Neural progenitor cell (in vitro differentiated cells): ENCODE measurements at places on chromosomes 5 and 9.

- DNase-seq, result no peak
Measured at GRCh38 chr5:132905938-132906337, 32.5 kb downstream of the LEAP2 start.

DNA sequence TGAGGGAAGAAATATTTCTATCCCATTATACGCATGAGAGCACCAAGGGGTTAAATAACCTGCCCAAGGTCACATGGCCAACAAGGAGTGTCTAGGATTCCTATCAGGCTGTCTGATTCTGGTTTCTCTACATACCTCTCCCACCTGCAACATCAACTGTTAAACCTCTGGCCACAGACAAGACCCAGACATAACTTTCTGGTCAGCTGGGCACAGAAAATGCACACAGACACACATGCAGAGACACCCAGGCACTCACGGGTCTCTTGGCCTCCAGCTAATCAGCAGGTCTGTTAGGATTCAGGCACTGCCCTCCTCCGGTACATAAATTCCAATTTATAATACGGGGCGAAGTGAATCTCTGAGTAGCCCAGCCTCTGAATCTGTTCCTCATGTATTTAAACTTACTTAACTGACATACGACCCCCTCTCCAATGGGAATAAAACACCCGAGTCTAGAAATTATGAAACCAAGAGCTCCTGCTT, 1.5 kb downstream of the SEPTIN8 start:
- peak; percentile 26 for DNase-seq

- DNase-seq, result no peak
Measured at GRCh38 chr5:7779019-7780005, 71.6 kb downstream of the CFAP90 start.

DNA sequence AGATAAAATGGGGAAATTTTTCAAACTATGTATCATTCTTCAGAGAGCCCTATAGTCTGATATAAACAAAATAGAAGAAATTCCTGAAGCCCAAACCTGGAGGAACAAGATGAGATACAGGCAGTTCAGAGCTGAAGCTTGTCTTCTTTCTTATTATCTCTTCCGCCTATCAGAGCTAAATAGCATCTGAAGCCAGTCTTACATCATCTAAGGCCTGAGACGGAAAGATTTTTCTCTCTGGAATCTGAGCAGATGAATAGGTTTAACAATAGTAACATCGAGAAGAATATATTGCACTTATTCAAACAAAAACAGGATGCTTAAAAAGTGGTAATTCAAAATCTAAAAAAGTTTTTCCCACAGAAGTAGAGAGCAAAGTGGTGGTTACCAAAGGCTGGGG, 59.8 kb downstream of the LPAR1 start:
- no peak for DNase-seq

GRCh38 chr5:93307557-93307956, 273.5 kb downstream of the NR2F1-AS1 start:
- no peak for DNase-seq

- DNase-seq, result no peak
Measured at GRCh38 chr9:14331120-14331519, 17.2 kb upstream of the NFIB start.

- no peak for DNase-seq
Measured at GRCh38 chr5:112640546-112640945, 97.1 kb upstream of the APC start.

GRCh38 chr9:119273325-119273904, 95.8 kb downstream of the BRINP1 start:
- peak; percentile 45 for DNase-seq

GRCh38 chr5:31711935-31712592, 73.1 kb downstream of the PDZD2 start:
- no peak for DNase-seq

DNA sequence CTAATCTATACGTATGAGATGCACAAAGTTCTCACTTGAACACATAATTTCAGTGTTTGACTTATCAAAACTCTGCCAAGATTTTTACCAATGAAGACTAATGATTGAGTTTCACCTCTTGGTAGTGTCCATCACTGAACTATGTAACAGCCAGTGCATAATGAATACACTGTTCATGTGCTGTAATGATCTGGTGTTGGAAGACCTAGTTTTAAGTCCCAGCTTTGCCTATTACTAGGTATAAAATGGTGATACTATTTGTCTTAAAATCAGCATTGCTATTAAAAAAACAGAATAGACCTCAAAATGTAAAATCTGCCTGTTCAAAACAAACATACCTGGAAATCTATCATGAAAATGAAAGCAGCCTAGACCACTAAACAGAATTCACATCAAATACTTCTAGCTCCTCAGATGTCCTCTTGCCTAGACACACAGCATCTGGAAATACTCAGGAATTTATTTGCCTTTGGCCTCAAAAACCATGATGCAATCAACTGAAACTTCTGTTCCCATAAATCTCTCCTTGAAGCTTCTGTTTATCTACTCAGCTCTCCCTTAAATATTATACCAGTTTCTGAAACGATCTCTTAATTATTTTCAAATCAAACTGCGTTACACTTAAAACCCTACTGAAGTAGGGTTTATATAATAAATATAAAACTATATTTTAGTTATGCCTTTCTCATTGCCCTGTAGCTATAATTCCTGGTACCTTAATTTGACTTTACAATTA, 38.1 kb downstream of the MRPS27 start:
- no peak for DNase-seq

DNA sequence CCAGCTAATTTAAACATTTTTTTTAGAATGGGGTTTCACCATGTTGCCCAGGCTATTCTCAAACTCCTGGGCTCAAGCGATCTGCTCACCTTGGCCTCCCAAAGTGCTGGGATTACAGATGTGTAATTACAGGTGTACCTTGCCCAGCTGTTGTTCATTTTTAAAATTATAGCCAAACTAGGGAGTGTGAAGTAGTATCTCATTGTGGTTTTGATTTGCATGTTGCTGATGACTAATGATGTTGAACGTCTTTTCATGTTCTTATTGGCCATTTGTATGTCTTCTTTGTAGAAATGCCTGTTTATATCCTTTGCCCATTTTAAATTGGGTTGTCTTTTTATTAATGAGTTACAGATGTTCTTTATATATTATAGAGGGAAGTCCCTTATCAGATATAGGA, 31.5 kb downstream of the EHMT1 start:
- DNase-seq, result no peak

DNA sequence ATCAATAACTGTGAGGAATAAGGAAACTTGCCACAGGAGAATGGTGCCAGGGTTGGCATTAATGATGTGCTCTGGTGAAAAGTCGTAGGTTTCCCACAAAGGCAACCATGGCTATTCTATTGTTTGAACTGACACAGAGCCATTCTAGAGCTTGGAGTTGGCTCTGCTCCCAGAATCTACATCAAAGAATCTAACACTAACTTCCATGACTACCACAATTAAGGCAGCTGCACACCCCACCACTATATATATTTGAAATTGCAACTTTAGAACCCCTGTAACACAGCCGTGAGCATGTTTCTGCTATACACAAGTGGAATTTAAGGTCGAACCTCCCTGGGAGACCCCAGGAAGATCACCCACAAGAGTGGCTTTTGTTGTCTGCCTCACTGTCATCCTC, 89.7 kb upstream of the CCDC152 start:
- peak; percentile 13 for DNase-seq

- no peak for DNase-seq
Measured at GRCh38 chr5:151070449-151070848, 10.4 kb downstream of the TNIP1 start.

GRCh38 chr5:150765799-150766169, 7.0 kb upstream of the DCTN4 start:
- DNase-seq, result no peak

- no peak for DNase-seq
Measured at GRCh38 chr5:128358826-128359225, 179.2 kb downstream of the FBN2 start.

DNA sequence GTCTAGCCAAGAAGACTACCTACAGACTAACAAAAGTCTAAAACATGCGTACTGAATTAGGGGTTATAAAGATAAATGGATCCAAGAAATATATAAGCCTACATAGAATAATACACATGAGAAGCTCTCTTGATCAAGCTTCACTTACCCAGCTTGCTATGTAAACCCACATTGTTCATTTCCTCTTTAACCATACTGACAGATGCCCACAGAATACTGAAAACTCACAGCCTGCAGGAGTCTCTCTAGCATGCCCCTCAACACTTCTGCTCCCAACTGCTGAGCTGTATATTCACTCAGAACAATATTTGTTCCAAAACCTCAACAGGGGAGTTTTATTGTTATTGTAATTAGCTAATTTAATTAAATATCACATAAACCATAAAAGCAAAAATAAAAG, 52.4 kb downstream of the RFX3 start:
- DNase-seq, result no peak

GRCh38 chr5:40483316-40483715, 196.4 kb upstream of the PTGER4 start:
- no peak for DNase-seq

DNA sequence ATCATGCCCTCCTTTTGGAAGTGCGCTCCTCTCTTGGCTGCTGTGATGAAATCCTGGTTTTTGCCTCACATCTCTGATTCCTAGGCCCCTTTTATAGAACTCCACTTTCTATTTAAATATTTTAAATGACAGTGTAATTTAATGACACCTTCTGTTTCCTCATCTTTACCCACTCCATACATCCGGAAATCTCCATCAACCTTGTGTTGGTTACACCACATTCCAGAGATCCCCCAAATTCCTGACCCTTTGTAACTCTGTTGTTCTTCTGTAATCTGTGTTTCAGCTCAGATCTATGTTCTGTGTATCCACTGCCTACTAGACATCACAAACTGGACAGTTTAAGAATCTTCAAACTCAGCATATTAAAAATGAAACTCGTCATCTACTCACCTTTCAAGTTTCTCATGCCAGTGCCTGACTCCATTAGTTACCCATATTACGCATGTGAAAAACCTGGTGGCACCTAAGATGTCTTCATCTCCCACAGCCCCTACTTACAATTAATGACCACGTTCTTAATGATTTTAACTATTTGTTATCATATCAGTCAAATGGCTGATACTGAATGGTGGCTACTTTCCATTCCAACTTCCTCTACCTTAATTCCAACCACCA, 25.1 kb downstream of the PARP8 start:
- peak; percentile 30 for DNase-seq

DNA sequence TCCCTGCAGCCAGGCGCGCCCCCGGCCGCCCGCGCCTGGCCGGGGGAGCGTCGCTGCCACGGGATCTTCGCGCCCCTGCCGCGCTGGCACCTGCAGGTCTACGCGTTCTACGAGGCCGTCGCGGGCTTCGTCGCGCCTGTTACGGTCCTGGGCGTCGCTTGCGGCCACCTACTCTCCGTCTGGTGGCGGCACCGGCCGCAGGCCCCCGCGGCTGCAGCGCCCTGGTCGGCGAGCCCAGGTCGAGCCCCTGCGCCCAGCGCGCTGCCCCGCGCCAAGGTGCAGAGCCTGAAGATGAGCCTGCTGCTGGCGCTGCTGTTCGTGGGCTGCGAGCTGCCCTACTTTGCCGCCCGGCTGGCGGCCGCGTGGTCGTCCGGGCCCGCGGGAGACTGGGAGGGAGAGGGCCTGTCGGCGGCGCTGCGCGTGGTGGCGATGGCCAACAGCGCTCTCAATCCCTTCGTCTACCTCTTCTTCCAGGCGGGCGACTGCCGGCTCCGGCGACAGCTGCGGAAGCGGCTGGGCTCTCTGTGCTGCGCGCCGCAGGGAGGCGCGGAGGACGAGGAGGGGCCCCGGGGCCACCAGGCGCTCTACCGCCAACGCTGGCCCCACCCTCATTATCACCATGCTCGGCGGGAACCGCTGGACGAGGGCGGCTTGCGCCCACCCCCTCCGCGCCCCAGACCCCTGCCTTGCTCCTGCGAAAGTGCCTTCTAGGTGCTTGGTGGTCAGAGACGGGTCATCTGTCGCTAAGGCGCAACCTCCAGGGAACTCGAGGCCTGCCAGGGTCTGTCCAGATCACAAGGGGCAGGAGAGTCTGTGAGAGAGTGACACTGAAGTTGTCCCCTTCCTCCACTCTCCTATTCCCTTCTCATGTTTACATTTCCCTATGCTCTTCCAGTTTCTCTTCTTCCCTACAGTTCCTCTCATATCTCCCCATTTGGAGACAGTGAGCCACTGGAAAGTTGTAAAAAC, 1.3 kb downstream of the GPR150 start:
- peak; percentile 75 for DNase-seq

- no peak for DNase-seq
Measured at GRCh38 chr5:160161626-160162025, 42.4 kb upstream of the PWWP2A start.

GRCh38 chr9:6224393-6225154, 9.0 kb downstream of the IL33 start:
- no peak for DNase-seq

- no peak for DNase-seq
Measured at GRCh38 chr9:71761938-71762353, 6.4 kb downstream of the CEMIP2 start.

GRCh38 chr9:133153227-133154096, 10.3 kb downstream of the GBGT1 start:
- DNase-seq, result no peak

- DNase-seq, result peak; percentile 58
Measured at GRCh38 chr5:33997331-33997983, 10.4 kb downstream of the AMACR start.
